ENCODE measurements at places on chromosomes 13 and 19.
A peak's percentile ranks its signal among the peaks of the same experiment; 100 is the strongest.

DNA sequence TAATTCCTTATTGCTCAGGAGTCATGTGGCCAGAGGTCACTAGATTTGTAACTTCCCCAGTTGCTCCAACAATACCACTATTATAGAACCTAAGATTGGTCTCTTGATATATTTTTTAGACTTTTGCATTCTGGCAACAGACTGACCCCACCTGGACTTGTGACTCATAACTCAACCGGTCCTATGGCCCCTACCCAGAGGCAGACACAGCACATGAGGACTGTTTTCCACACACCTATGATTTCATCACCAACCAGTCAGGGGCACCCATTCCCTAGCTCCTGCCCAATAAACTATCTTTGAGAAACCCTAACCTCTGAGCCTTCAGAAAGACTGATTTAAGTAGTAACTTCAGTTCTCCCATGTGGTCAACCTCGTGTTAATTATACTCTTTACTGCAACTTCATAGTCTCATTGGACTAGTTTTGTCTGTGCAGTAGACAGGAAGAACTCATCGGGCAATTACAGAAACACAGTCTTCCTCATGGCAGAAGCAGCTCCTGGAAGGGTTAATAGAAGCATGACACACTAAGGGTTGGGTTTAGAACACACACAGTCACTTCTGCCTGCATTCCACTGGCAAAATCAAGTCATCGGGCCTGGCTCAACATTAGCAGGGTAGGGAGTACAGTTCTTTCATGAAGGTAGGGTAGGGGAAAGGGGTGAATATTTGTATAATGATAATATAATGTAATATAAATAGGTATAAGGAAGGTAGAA, 251.8 kb downstream of the UQCRFS1 start:
- DNase-seq: no peak

- no peak for DNase-seq
Measured at GRCh38 chr19:677201-677600, 1.0 kb downstream of the FSTL3 start.

GRCh38 chr19:50476907-50477238, 225 bp upstream of the GARIN5A start:
- DNase-seq: no peak

DNA sequence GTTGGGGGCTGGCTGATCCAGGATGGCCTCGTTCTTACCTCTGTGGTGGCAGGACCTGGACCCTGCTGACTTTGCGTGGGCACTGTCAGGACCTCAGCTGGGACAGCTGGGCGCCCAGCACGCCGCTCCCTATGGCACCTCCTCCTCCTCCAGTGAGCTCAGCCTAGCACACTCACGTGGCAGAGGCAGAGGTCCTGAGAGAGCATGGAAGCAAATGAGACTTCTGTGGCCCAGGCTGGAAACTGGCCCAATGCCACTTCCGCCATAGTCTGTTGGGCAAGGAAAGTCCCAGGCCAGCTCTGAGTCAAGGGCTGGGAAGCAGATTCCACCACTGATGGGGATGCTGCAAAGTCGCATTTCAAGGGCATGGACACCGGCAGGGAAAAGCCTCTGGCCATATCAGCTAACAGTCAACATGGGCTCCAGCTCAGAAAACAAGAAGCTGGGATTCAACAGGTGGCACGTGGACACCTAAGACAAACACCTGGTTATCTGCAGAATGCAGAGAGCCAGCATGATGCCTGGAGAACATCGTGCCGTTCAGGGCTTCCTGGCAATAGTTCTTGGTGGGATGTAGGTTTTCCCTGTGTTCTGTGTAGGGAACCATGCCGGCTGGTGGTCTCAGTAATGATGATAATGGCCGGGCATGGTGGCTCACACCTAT, 16.7 kb downstream of the MYBPC2 start:
- no peak for DNase-seq

DNA sequence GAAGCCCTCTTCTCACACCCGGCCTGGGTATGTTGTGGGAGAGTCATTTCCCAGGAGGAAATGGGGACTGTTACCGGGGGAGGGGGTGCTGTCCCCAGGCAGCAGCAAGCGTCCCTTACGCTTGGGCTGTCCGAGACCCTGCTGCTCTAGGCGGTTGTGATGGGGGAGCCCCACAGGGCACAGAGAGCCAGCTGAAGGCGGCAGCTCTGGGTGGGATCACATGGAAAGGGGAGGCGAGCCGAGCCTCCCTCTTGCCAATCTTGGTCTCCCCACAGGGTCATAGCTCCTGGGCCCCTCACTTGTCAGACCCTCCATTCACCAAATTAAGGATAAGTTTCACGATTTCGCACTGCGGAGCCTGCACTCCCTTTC, 22.0 kb downstream of the EPN1 start:
- DNase-seq: no peak

DNA sequence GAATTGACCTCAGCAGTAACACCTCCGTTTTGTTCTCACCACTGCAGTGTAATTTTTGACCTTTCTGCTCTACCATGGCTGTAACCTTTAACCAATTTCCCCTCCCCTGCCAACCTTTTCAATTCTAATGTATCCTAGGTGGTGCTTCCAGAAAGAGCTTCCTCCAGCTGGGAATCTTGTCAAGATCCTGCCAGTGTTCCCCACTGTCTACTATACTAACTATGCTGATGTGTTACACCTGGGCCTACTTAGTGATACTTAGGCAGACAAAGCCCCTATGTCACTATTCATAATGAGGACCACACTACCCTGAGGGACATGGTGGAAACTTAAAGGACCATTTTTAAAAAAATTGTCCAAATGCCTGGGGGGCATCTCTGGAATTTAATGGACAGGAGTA, 41.0 kb downstream of the MBNL2 start:
- no peak for DNase-seq

DNA sequence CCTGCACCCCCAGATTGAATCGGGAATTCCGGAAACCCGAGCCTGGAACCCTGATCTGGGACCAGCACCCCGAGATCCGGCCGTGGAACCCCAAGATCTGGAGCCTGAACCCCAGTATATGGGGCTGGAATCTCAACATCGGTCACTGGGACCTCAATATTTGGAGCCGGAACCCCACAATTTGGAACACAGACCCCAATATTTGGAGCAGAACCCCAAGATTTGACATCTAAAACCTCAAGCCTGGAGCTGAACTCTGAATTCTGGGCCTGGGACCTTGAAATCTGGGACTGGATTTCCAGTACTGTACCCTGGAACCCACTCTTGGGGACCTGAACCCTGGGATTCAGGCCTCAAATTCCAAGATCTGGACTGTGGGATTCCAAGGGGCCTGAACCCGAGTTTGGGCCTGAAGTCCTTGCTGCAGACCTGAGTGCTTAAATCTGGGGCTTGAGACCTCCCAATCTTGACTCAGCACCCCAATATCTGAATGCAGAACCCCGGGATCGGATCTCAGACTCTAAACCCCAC, 629 bp downstream of the LRFN3 start:
- DNase-seq: no peak

GRCh38 chr13:67134417-67135129, 95.6 kb downstream of the PCDH9 start:
- DNase-seq: peak; percentile 8

DNA sequence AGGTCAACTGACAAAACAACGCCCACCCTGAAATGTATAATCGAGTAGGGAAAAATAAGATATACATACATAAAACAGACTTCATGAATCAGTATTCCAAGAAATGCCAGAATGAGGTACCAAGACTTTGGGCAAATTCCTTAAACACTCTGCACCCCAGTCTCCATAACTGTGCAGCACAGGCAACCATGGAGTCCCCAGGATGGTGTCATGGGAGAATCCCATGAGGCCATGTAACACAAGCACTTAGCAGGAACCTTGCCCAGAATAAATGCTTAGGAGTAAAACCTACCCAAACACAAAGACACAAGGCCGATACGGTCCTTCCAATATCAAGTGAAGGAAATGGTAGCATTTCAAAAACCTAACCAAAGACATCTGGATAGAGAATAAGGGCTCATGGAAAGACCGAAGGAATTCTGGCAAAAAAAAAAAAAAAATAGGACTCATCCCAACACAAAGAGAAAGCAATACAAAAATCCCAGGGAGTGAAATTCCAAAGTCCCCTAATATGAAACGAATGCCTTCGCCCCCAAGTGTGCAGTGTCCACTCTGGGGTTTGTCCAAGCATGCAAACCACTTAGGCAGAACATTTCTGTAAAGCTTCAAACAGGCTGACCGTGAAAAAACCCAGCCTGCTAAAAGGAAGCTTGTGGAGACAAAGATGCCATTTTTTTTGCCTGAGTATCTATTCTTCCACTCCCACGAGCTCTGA, 11.1 kb downstream of the ZC3H4 start:
- DNase-seq: no peak

DNA sequence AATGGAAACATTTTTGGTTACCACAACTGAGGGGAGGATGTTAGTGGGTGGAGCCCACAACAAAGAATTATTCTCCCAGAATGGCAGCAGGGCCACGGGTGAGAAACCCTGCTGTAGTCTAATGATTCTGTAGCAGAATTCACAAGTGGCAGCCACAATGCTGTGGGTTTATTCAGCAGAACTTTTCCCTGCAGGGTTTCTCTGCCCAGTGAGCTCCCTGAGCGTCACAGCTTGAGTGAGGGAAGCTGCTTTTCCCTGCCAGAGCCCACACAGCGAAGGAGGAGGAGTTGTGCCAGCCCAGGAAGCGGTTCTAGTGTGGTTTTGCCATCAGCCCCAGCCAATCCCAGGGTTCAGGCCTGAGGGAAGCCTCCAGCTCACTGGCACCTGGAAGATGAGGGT, 4.4 kb downstream of the ATP12A start:
- DNase-seq: no peak

GRCh38 chr13:78430166-78430791, 173.1 kb downstream of the POU4F1 start:
- DNase-seq: no peak

- peak; percentile 65 for DNase-seq
Measured at GRCh38 chr19:39514840-39515550, at the start of gene SELENOV. SELENOV (plus strand) TSS chr19:39515139; CDS start chr19:39515213, 74 bp downstream.

GRCh38 chr19:38068826-38069225, 155.2 kb downstream of the DPF1 start:
- DNase-seq: no peak

DNA sequence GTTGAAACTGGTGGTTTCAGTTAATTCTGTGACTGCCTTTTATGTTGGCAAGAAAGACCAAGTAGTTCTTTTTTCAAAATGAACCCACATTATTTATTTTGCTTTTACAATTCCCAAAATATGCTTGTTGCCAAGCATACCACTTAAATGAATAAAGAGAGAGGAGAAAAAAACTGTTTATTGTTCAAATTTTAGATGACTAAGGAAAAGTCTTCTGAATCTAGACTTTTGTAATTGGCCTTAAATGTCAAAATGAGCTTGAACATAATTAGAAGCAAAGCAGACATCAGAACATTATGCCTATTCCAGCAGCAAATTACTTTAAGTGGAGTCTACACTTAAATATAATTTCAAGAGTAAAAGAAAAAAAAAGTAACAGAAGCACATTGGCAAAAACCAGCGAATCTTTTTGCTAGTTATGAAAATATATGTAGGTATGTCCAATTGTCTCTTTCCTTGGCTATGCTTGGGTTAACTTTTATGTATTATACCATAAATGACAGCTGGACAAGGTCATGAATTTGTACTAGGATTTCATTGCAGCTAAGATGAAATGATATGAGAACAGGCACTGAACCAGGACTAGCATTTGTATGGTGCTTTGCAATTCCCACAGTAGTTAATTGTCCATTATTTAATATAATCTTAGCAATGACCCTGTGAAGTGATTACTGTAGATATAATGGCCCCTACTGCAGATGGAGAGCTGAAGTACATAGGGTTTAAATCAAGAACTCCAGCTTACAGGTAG, 211.9 kb downstream of the NALCN start:
- DNase-seq: peak; percentile 76

- DNase-seq: no peak
Measured at GRCh38 chr13:19181621-19182485, at the start of gene TUBA3C. TUBA3C (minus strand) TSS chr13:19181824; CDS start chr13:19181747, 77 bp downstream.

DNA sequence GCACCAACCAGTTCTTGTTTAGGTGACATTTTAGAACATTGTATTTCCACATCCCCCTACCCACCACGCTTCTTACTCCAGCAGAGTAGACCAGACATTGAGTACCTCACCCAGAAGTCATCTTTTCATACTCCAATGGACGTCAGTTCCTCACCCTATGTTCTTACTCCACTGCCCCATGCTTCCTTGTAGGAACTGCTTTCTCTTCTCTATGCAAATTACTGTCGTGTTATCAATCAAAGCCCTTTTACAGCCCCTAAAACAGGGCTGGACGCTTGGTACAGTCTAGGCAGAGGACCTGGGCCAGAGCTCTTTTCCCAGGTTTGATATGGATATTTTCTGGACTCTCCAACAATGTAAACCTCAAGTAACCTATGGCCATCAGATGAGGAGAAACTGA, 58.2 kb downstream of the USP12 start:
- DNase-seq: no peak

DNA sequence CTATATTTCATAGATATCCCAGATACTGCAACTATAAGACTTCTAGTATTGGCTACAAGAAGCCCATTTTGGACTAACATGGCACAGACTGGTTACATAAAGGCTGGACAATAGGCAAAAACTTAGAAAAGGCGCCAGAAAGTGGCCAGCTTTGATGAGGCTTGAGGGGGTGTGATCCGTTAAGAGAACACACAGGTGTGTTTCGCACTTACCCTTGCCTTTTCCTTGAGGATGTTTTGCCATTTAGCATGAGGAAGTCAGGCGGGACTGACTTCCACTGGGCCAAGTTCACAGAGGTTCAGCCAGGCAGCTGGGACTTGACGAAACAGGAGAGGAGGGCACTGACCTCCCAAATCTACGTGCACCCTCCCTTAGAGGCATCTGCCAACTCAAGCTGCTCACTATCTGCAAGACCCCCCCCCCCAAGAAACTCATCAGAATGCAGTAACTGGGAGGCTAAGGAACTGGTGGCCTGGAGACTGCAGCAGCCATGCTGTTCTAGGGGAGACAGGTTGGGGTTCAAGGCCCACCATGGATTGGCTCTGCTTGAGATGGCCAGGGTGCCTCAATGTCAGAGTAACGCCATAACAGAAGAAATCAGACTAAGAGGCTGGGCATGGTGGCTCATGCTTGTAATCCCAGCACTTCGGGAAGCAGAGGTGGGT, 4.5 kb upstream of the LIN7B start:
- DNase-seq: no peak

GRCh38 chr19:39183104-39183503, 13.7 kb upstream of the NCCRP1 start:
- DNase-seq: no peak

DNA sequence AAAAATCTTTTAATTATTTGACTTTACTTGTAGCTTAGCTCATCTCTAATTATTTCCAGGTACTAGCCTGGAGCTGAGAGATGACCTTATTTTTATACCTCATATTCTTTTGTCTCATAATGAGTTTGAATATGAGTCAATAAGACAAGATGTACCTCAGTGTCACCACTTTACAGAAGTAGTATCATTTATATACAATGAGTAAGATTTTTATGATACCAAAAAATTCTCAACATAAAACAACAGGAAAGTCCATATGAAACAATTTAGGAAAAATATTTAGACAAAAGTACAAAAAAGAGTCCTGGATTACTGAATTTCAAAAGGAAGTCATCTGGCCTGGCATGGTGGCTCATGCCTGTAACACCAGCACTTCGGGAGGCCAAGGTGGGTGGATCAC, 21.4 kb upstream of the USP12 start:
- no peak for DNase-seq

- DNase-seq: no peak
Measured at GRCh38 chr19:51259348-51260245, 8.7 kb downstream of the SIGLECL1 start.

GRCh38 chr13:107580741-107581412, 634.5 kb downstream of the LIG4 start:
- no peak for DNase-seq
